ENCODE measurements at places on chromosomes 3 and 15. TPM values are rescaled to one million over a fixed set of nuclear protein-coding genes. Genes with fewer than 3 reads are reported as not detected.

INSYN1 gene
- total RNA-seq, result not detected

DNA sequence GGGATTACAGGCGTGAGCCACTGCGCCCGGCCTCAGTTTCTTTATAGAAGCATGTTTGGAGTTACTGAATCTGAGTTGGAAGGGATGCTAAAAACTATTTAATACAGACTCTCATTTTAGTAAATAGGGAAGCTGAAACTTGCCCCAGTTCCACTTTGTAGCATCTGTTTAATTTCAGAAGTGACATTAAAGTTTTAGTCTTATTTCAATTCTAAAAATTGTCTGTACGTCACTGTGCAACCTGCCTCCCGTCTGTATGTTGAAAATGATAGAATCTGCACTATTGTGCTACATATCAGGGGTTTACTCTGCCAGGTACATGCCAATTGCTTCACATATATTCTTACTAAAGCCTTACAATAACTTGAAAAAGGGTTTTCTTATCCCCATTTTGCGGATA, 15.3 kb downstream of the CNOT10 start:
- peaks cover 29% of the 10 kb centered on the region for H3K4me1 ChIP-seq
- peaks cover 14% of the 10 kb centered on the region for H3K36me3 ChIP-seq
- no peak for DNase-seq
- peak overlapping the region; percentile 18 for H3K27ac ChIP-seq

DNA sequence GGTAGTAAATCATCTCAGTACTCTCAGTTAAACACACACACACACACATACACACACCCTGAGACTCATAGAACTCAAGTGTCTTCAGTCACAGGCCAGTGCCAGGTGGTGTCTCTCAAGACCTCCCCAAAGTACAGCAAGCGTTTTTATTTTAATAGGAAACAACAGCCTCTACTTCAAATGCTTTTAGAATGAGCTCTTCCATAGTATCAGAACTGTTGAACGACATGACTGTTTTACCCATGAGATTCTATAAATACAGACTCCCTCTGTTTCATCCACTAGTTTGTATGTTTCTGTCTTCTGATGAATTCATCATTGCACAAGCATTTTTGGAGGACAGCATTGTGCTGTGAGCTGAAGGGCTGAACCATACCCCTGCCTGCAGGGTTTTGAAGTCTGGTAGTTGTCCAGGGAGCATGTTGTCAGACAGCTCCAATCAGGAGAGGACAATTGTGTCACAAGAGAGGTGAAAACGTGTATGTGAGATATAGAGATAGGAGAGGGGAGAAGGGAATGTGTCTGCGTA, 201.0 kb upstream of the BCL6 start:
- H3K36me3 ChIP-seq, result no peaks in the 10 kb centered on the region
- DNase-seq, result no peak
- H3K4me1 ChIP-seq, result peaks cover 22% of the 10 kb centered on the region
- peak overlapping the region; percentile 11 for H3K27ac ChIP-seq
- no peak overlapping the region for H3K4me3 ChIP-seq

- H3K4me3 ChIP-seq, result peak overlapping the region; percentile 92
- DNase-seq, result no peak
- peak overlapping the region; percentile 99 for H3K27ac ChIP-seq
Observed at GRCh38 chr3:112497897-112498548, 1.2 kb downstream of the BTLA start.

- no peak overlapping the region for H3K4me3 ChIP-seq
- no peak for DNase-seq
- no peak overlapping the region for H3K27ac ChIP-seq
- H3K4me1 ChIP-seq, result no peaks in the 10 kb centered on the region
- peaks cover 34% of the 10 kb centered on the region for H3K27me3 ChIP-seq
Observed at GRCh38 chr3:179949869-179950268, 86.9 kb downstream of the PEX5L start.

DNA sequence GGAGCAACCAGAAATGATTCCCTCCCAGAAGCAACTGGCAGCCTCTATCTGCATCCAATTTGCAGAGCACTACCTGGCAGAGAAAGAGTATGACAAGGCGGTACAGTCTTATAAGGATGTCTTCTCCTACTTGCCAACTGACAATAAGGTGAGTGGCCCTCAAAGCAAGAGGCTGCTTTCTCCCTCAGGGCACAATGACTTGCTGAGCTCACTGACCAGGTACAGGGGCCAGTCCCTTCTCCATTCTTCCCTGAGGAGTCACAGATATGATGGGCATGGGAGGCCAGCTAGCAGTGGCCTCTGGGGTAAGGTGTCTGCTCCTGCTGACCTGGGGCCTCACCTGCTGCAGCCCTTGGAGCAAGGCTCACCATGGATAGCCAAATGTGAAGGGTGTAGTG, 20.3 kb downstream of the CSRNP1 start:
- H3K4me3 ChIP-seq, result no peak overlapping the region
- DNase-seq, result no peak
- H3K36me3 ChIP-seq, result peaks cover 66% of the 10 kb centered on the region
- H3K4me1 ChIP-seq, result peaks cover 5% of the 10 kb centered on the region
- H3K27ac ChIP-seq, result no peak overlapping the region

DNA sequence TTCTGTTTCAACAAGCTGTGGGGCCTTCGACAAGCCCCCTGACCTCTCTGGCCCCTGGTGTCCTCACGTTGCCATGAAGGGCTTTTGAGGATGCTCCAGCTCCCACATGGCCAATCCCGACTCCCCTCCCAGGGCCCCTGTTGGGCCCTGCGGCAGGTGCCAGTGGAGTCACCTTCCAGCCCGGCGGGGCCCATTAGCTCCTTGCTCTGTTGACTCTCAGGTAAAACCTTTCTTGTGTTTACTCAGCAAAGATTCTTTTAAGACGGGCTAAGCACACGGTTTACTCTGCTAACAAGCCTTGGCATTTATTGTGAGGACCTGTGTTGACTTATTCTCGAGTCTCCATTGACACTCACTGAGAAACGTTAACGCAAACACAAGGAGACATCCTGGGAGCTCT, 15.0 kb downstream of the RPLP1 start:
- DNase-seq, result no peak
- H3K4me1 ChIP-seq, result peaks cover 15% of the 10 kb centered on the region
- no peak overlapping the region for H3K4me3 ChIP-seq
- no peak overlapping the region for H3K27ac ChIP-seq
- H3K27me3 ChIP-seq, result no peaks in the 10 kb centered on the region
- no peaks in the 10 kb centered on the region for H3K36me3 ChIP-seq

- H3K4me3 ChIP-seq, result no peak overlapping the region
- H3K4me1 ChIP-seq, result peaks cover 2% of the 10 kb centered on the region
Observed at GRCh38 chr3:98512576-98512975, 10.1 kb downstream of the CLDND1 start.

DNA sequence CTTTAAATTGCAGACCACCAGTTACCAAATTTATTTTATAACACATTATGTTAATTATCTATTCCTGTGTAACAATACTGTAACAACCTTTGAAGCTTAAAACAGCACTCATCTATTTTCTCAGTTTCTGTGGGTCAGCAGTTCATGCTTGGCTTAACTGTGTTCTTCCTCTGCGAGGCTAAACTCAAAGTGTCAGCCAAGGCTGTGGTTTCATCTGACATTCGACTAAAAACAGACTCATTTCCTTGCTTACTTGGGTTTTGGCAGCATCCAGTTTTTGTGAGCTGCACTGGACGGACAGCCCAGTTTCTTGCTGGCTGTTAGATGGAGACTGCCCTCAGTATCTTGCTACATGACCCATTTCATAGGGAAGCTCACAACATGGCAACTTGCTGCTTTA, 247.3 kb upstream of the KCNH8 start:
- H3K27me3 ChIP-seq, result no peaks in the 10 kb centered on the region
- H3K36me3 ChIP-seq, result no peaks in the 10 kb centered on the region
- no peak overlapping the region for H3K27ac ChIP-seq

DNA sequence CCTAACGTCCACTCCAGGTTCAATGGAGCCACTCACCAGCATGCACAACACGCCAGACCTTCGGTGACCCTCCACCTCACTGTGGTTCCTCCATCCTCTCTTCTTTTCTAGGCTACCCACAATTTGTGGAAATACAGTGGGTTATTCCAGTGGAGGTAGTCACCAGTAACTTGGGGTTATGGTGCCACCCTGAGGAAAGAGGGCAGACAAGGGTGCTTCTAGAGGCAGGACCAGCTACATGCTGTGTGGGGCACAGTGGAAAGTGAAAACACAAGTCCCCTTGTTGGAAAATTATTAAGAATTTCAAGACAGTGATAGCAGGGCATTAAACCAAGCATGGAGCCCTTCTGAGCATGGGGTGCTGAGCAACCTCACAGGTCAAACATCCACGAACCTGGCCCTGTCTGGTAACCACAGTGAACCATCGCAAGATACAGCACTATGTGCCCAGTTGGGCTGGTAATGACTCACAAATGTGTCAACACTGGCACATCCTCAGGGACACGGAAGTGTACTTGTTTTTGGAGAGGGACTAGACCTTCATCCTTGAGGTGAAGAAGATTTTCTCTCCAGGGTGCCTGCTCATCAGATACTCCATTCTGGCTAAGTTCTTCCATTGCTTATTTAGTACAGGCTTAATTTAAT, 166.7 kb downstream of the STT3B start:
- H3K27ac ChIP-seq, result peak overlapping the region; percentile 5
- no peak for DNase-seq
- H3K36me3 ChIP-seq, result peaks cover 62% of the 10 kb centered on the region
- no peaks in the 10 kb centered on the region for H3K27me3 ChIP-seq
- peaks cover under 1% of the 10 kb centered on the region for H3K4me1 ChIP-seq

GRCh38 chr15:28984421-28985315, 98.9 kb downstream of the APBA2 start:
- H3K4me3 ChIP-seq, result no peak overlapping the region
- no peaks in the 10 kb centered on the region for H3K27me3 ChIP-seq
- H3K4me1 ChIP-seq, result no peaks in the 10 kb centered on the region
- H3K36me3 ChIP-seq, result no peaks in the 10 kb centered on the region

GRCh38 chr3:184300378-184300720, 1.3 kb downstream of the PSMD2 start:
- no peaks in the 10 kb centered on the region for H3K27me3 ChIP-seq
- H3K4me1 ChIP-seq, result peaks cover 23% of the 10 kb centered on the region
- H3K36me3 ChIP-seq, result peaks cover 57% of the 10 kb centered on the region
- DNase-seq, result no peak
- peak overlapping the region; percentile 95 for H3K4me3 ChIP-seq
- H3K27ac ChIP-seq, result no peak overlapping the region

GRCh38 chr3:122691195-122691594, 10.6 kb downstream of the PARP14 start:
- peaks cover 48% of the 10 kb centered on the region for H3K36me3 ChIP-seq
- H3K4me1 ChIP-seq, result peaks cover 52% of the 10 kb centered on the region
- H3K27me3 ChIP-seq, result no peaks in the 10 kb centered on the region
- H3K4me3 ChIP-seq, result peak overlapping the region; percentile 13
- H3K27ac ChIP-seq, result no peak overlapping the region

DNA sequence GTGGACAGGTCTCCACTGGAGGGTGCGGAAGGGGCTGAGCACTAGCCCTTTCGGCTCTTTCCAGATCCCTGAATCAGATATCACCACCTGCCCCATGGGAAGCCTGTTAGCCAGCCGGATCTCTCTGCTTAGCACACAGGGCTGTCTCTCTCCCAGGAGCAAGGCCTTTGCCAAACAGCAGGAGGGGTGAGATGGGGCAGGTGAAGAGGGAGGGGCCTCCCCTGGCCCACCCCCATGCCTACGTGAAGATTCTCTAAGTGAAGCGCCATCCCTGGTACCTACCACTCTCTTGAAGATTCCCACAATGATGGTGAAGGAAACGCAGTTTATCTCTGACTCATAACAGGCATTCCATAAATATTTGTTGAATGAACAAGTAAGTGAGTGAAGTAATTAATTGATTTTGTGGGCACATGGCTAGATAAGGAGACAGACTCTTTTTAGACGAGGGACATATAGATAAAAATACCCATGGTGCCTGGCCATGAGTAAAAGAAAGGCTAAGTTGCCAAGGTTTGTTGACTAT, 19.6 kb upstream of the HCN4 start:
- H3K36me3 ChIP-seq, result no peaks in the 10 kb centered on the region
- no peak overlapping the region for H3K27ac ChIP-seq
- H3K4me1 ChIP-seq, result no peaks in the 10 kb centered on the region

GRCh38 chr3:63493101-63493500, 159.4 kb upstream of the SNTN start:
- H3K27ac ChIP-seq, result no peak overlapping the region
- no peak for DNase-seq
- H3K27me3 ChIP-seq, result no peaks in the 10 kb centered on the region
- H3K36me3 ChIP-seq, result no peaks in the 10 kb centered on the region
- no peaks in the 10 kb centered on the region for H3K4me1 ChIP-seq

GRCh38 chr3:3726549-3726948, 72.7 kb upstream of the LRRN1 start:
- no peak overlapping the region for H3K4me3 ChIP-seq
- no peaks in the 10 kb centered on the region for H3K36me3 ChIP-seq
- no peak overlapping the region for H3K27ac ChIP-seq
- H3K4me1 ChIP-seq, result no peaks in the 10 kb centered on the region
- no peaks in the 10 kb centered on the region for H3K27me3 ChIP-seq
- no peak for DNase-seq

DNA sequence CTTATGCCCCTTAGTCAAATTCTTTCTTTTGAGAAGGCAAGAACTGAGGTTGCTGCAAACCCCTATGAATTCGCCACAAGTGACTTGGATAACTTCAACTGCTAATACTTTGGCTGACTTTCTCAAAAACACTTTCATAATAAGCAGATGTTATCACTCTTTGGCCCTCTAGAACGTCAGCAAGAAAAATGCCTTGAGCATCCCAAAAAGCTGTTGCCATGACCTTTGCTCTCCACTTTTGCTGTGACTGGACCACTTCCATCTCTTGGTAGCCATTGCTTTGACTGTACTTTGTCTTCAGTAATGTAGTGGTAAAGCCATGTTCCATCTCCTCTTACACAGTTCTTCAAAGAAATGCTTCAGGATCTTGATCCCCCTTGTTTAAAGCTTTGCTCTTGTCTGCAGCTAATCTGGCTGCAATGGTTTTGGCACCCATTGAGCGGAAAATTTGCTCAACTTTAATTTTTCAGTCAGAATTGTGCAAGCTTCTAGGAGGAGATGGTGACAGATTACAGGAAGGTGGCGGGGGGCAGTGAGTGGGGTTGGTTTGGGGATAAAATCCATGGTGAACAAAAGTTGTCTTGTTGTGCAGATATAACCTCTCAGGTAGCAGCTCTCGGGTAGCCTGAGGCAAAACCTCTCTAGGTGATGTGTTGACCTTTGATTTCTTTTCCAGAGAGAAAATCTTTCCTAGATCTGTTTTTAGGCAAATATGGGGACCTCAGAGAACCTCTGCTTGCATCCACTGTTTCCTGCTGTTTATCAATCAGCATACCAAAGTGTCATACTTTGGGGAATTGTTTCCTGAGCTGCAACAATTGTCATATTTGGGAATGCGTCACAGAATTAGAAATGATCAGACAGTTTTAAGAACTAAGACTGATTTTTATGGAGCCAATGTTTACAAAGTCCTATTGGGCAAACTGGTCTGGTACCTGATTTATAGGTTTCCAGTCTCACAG, 83.6 kb downstream of the CCR1 start:
- H3K4me3 ChIP-seq, result no peak overlapping the region
- DNase-seq, result no peak
- H3K27ac ChIP-seq, result no peak overlapping the region
- peaks cover 5% of the 10 kb centered on the region for H3K27me3 ChIP-seq
- H3K4me1 ChIP-seq, result no peaks in the 10 kb centered on the region
